Pons (tissue), 1 donor: ENCODE measurements at places on chromosomes 2 and 18.

DNA sequence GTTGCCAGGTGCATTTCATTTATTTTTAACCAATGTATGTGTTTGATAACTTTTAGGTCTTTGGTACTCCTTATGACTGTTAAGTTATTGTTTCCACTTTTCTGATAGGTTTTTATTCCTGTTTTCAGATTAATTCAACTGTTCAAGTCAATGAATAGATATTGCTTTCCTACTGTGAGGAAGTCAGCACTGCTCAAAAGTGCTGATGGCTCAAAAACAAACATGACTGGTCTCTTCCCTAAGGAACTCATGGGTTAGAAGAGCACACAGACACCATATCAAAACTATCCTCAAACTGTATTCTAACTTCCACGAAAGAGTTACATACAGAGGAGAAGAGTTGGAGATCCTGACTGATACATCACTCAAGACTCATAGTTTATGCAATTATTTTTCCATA lies 39.9 kb upstream of the REG3G start:
- DNase-seq = no peak

DNA sequence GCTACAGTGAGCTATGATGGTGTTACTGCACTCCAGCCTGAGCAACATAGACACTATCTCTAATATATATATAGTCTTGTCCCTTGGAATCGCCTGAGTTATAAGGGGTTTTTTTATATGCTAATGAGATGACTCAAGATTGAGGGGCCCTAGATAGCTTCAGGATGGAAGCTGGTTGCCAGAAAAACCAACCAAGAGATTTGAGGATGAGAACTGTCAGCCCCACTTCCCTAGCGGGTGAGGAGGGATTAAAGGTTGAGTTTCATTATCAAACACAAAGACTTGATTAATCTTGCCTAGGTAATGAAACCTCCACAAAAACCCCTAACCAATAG lies 12.6 kb upstream of the GALM start:
- DNase-seq = no peak

- DNase-seq = no peak
Observed at GRCh38 chr2:194985258-194985657, 671.8 kb upstream of the SLC39A10 start.

GRCh38 chr18:67550872-67551520 lies 34.5 kb upstream of the DSEL start:
- no peak for DNase-seq

DNA sequence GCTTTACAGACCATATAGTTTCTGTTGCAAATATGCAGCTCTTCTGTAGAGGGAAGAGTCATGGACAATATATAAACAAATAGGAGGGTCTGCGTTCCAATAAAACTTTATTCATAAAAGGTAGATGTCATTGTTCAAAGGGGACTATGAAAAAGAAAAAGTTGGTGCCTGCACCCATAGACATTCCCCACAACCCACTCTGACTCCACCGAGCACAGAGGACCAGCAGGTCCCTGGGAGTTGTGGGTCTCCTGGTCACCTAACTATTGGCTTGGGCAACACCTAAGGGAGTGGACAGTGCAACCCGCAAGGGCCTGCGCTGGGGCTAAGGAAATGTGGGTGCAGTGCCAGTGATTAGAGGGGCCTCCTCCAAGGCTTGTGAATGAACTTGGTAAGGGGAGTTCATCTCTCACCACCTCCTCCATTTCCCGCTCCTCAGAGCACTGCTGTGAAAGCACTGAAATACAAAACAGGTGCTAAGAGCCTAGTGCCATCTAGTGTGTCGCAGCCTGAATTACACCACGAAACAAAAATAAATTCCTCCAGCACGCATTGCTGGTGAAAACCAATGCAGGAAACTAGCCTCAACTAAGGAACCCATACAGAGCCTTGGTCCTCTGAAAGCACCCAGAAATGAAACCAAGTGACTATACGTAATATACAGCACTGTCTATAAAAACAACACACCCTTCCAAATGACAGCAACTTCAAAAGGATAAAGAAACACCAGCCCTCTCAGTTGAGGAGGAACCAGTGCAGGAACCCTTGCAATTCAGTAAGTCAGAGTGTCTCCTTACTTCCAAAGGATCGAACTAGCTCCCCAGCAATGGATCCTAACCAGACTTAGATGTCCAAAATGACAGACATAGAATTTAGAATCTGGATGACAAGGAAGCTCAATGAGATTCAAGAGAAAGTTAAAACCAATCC lies 166.6 kb downstream of the RNF144A start:
- DNase-seq = no peak

GRCh38 chr18:27704736-27705361 lies 472.1 kb downstream of the CDH2 start:
- DNase-seq = no peak

GRCh38 chr2:43631618-43632317 lies 5.3 kb upstream of the PLEKHH2 start:
- no peak for DNase-seq

GRCh38 chr2:76731157-76731556 lies 791.0 kb downstream of the LRRTM4 start:
- no peak for DNase-seq

GRCh38 chr2:36982467-36982866 lies 16.1 kb upstream of the STRN start:
- DNase-seq = no peak

GRCh38 chr2:180141600-180141999 lies 134.5 kb upstream of the CWC22 start:
- DNase-seq = no peak

DNA sequence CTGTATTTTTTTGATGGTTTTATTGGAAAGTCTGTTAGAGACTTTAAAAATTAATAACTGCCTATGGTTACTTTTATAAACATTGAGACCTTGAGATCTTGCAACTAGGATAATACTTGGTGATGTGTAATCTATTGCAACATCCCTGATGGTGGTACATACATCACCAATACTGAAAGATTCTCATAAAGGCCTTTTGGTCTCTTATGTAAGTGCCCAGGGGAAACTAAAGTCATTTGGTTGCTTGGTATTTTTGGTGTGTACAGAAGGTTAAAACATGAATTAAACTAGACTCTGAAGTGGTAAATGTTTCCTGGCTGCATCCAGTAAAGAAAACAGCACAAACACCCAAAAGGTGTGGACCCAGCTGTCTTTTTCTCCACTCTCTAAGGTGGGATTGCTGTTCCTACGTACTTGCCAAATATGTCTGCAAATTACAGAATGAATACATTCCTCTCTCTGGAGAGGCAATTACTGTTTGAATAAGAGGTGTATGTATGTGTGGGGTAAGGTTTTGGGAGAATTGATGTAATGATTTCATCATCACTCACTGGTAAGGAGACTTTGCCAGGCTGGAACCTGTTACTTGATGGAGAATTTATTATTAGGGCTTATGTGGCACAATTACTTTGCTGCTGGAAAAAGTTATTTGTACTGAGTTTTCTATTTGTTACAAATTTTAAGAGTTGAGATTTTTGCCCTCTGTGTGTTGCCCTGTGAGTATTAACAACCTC lies 3.6 kb downstream of the B3GNT2 start:
- no peak for DNase-seq

DNA sequence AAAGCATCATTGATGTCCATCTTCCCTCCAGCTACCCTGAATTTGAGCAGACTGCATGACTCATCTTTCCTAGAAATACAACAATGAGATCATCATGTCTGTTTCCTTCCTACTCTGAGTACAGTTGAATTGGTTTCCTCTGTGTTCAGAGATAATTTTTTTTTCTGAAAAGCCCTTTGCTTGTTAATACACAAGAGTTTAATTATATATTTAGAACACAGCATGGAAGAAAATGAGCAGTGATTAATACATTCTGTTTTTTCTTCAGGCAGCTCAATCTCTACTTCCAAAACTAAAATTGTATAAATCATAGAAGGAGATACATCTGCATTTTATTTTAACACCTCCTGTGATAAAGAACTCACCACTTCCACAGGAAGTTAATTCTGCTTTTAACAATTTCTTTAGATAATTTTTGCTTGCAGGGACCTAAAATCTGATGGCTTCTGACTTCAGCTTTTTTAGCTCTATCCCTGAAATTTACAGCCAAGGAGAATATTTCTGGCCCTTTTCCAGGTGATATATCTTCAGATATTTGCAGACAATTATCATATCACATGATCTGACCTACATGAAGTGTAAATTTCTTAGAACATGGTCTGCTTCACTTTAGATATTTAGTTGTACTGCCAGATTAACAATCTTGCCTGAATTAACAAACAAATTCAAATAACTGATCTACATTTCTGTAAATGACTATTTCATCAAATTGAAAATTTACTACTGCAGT lies 249.0 kb downstream of the TRIB2 start:
- DNase-seq = peak; percentile 15

DNA sequence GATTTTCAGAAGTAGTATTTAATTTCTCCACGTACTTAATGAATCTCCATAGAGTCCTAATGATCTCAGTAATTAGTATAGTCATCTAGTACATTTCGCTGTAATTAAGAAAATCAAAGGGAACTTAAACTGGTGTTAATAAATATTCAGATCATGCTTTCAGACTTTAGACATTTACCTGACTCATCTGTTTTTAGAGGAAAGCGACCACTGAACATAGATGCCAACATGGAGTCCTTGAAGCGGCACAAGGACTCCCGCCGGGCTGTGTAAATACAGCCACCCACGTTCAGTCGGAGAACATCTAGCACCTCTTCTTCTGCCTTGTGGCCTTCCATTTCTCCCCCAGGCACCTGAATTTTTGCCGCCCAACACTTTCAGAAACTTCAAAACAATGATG lies 3.2 kb downstream of the KCTD18 start:
- DNase-seq = no peak

GRCh38 chr2:240526521-240526920 lies 31.3 kb downstream of the ANKMY1 start:
- no peak for DNase-seq

DNA sequence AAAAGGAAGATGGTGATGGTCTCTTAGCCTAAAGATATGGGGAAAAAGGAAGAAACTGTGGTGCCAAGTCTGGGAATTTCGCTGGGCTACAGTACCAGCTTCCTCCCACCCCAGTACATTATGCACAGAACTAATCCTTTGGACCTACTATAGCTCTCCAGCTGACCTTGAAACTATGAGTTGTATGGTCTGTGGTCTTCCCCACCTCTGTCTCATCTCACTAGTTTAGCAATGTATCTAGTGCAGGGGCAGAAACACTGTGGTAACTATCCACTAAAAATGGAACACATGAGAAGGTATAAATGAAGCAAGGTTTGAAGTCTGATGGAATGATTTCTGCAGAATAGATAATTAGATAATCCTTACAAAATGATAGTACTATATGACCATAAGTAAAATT lies 190.4 kb upstream of the CCDC150 start:
- DNase-seq = no peak

DNA sequence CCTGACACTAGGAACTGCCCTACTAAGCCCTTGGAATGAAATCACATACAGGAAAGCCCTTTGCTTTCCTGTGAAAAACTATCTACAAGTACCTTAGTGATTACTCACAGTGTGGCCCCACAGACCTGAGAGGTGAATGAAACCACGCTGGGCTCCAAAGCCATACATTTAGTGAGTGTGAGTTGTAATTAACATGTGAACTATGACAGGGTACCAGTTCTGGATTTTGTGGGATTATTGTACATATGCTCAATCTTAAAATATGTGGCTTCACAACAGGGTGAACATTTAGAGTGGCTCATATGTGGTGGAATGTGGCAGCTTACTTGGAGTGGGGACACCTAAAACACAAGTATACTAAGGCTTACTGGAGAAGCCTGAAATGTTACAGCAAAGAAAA lies 12.3 kb downstream of the KCTD1 start:
- DNase-seq = no peak

DNA sequence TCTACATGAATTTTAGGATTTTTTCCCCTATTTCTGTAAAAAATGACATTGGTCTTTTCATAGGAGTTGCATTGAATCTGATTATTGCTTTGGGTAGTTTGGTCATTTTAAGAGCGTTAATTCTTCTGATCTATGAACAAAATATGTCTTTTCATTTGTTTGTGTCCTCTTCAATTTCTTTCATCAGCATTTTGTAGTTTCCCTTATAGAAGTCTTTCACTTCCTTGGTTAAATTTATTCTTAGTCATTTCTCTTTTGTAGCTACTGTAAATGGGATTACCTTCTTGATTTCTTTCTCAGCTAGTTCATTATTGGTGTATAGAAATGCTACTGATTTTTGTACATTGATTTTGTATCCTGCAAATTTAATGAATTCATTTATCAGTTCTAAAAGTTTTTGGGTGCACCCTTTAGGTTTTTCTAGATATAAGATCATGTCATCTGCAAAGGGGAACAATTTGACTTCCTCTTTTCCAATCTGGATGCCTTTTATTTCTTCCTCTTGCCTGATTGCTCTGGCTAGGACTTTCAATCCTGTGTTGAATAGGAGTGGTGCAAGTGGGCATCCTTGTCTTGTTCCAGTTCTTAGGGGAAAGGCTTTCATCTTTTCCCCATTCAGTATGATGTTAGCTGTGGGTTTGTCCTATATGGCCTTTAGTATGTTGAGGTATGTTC lies 36.6 kb upstream of the AAK1 start:
- DNase-seq = peak; percentile 66

DNA sequence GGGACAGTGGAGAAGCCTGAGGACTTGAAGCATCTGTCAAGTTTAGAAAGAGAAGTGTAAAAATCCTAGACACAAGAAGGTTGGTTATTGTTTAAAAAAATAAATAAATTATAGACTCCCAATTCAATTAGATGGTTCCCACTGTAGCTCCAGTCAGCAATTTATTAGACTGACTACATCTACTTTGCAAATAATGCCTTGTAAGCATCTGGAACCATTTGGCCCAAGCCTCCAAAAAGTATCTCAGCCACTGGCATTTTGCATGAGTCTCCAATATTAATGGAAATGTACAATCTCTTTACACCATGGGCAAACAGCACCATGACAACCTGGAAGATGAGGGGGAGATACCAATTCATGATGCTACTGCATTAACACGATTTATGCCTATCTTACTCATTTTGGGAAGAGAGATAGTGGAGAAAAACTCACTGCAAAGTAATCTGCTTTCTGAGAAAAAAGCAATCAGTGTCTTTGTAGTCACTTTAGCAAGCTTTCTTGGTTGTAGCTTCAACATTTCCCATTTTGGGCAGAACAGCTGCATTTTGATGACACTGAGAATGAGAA lies 2.8 kb downstream of the NYAP2 start:
- DNase-seq = no peak

GRCh38 chr2:21819454-21819853 lies 695.7 kb downstream of the TDRD15 start:
- DNase-seq = no peak
